Hematopoietic multipotent progenitor cell treated with erythropoietin and hydrocortisone succinate and interleukin-3 and kit ligand, for 8 days (in vitro differentiated cells): ENCODE measurements at places on chromosomes 16 and 17.

DNA sequence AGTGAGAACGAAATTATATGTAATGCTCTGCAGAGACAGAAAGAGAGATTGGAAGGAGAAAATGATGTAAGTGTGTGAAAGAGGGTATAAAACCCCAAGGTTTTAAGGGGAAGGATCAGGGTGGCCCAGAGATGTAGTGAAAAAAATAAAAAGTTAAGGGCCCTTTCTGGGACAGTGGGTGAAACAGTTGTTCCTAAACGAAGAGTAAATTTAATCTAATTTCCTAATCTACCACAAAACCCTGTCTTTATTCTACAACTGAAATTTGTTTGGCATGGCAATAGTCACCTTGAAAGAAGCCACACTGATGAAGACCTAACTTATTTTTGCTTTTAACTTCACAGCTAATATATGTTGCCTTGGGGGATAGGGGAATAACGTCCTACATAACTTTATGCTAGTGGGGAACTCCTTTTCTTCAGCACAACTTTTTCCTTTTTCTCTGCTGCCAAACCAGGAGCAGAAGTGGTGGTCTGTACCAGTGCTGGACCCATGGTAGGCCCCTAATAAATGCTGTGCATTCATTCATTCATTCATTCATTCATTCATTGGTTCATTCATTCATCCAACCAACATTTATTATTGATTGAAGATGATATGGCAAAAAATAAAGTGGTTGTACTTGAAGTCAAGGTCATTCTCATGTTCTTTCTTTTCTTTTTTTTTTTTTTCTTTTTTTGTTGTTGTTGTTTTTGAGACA lies 25.4 kb downstream of the CALCOCO2 start:
- no peak for DNase-seq

GRCh38 chr16:80743273-80743672 lies 61.1 kb downstream of the CDYL2 start:
- no peak for DNase-seq

GRCh38 chr16:58503166-58503862 lies 3.4 kb downstream of the NDRG4 start:
- DNase-seq = no peak

GRCh38 chr17:38789185-38789584 lies 10.2 kb downstream of the PIP4K2B start:
- no peak for DNase-seq

DNA sequence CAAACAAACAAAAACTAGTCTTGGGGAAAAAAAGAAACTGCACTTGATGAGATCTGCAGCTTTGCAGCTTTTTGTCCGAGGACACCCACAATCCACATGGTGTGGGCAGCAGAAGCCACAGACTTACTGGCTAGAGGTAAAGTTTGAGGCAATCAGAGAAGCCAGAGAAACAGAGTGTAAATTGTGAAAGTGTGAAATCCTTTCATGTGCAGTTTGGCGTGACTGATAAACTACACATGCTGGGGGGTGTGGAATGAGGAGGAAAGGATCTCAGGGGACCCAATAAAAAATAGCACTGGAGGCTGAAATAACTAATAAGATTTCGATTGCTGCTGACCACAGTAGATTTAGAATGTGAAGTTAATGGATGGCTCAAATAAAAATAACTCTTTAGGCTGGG lies 42.4 kb upstream of the HOXB13 start:
- no peak for DNase-seq

GRCh38 chr17:41917679-41918313 lies 955 bp downstream of the ACLY start:
- DNase-seq = peak; percentile 81

- DNase-seq = no peak
These were observed 19.0 kb upstream of the JPT2 start for GRCh38 chr16:1659031-1659430.

DNA sequence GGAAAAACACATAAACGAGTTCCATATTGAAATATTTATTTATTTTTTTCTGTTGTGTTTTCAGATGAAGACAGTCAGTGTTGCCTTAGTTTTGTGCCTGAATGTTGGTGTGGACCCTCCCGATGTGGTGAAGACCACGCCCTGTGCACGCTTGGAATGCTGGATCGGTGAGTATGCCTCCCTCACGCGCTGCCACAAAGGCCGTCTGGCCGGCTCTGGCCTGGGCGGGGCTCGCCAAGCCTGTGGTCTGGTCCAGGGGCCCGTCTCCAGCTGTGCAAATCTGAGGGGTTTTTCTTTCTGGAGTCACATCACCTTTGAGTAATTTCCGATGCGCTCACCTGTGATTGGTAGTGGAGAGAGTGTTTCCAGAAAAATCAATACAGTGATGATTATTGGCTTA lies 81.0 kb downstream of the RPTOR start:
- DNase-seq = no peak

GRCh38 chr16:2016407-2016922 lies 3.1 kb upstream of the NPW start:
- no peak for DNase-seq

- peak; percentile 8 for DNase-seq
These were observed 18.7 kb upstream of the BEAN1 start for GRCh38 chr16:66408163-66409048.
